Activated CD4-positive, alpha-beta T cell treated with anti-CD3 and anti-CD28 coated beads for 4 hours (primary cell): ENCODE measurements at places on chromosomes 2 and 18.

GRCh38 chr2:190656301-190656700 is 7.4 kb downstream of the NAB1 start:
- no peak for DNase-seq

DNA sequence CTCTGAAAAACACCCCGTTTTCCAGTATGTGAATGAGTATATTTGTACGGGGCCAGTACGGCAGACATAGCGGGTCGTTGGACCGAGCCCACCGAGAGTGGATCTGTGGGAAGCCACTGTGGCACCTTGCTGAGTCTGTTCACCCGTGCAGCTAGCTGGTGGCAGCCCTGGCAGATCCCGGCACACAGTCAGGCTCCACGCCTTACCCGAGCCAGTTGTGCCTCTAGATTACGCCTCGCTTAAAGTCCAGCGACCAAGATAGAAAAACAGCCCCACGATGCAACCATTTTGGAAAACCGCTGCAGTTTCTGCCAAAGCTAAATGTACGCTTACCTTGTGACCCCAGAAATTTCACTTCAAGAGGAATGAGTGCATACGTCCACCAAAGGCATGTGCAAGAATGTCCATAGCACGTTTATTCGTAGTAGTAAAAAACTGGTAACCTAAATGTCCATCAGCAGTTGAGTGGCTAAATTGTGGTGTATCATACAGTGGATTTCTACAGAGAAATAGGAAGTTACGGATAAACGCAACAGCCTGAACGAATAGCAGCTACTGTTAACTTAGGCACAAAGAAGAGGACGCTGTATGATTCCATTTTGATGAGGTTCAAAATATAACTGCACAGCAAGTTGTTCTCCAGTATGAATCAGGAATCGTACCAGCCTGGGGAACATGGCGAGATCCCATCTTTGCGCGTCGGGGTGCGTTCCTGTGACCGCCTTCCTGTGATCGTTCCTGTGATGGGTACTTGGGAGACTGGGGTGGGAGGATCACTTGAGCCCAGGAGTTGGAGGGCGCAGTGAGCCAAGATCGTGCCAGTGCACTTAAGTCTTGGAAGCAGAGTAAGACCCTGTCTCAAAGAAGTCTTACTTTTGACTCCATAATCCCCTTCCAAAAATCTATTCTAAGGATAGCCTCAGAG is 688 bp upstream of the WDR33 start:
- DNase-seq, result no peak

- DNase-seq, result no peak
These were observed at the start of gene CYP1B1 for GRCh38 chr2:38075507-38076151. TSS of gene CYP1B1 (minus strand) at chr2:38076151. CDS start at chr2:38075388, 763 bp downstream.

- no peak for DNase-seq
These were observed 37.4 kb downstream of the MYO7B start for GRCh38 chr2:127572841-127573240.

GRCh38 chr2:237766340-237766739 is 32.2 kb upstream of the RBM44 start:
- DNase-seq, result no peak
